ENCODE measurements at places on chromosomes 2 and 18.

DNA sequence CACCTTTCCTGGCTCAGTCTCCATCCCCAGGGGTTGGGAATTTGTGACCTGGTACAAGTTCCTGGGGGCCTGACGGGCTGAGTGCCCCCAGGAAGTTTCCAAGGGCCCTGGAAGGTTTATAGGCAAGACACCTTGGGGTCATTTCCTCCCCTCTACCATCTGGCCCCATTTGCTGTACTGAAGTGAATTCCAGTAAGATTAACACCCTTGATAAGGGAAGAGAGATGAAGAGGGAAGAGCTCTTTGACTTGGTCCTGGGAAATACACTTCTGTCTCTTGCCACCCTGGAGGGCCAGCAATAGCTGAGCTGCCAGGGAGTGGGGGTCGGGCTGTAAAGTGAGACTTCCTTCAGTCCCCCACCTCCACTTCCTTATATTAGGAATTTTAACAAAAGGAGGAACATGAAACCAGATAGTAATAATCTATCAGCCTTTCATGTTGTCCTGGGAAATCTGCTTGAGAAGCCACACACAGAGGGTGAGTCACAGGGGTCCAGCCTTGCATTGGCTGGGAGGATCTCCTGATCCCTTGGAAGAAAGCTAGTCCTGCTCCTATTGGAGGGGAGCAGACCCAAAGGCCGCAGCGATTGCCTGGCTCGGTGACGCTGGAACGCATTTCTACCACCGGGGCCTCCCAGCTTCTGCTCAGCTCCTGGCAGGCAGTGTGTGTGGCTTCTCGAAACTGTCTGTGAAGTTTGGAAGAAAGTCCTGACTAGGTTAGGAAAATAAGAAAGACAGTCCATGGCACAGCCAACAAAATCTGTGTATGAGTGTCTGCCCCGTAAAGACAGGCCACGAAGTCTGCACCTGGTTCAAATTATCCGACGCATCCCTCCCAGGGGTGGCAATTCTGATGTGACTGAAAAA is 87.3 kb downstream of the ACAA2 start:
- DNase-seq = no peak

GRCh38 chr2:239756031-239756789 is 268.9 kb downstream of the NDUFA10 start:
- no peak for DNase-seq

DNA sequence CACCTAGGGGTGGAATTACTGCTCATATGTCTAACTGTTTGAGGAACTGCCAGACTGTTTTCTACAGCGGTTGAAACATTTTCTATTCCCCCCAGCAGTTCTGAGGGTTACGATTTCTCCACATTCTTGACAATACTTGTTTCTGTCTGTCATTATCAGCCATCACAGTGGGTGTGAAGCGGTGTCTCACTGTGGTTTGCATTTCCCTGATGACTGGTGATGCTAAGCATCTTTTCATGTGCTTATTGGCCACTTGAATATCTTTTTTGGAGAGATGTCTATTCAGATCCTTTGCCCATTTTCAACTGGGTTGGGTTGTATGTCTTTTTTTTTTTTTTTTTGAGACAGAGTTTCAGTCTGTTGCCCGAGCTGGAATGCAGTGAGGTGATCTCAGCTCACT is 63.0 kb downstream of the ADNP2 start:
- peak; percentile 57 for DNase-seq

DNA sequence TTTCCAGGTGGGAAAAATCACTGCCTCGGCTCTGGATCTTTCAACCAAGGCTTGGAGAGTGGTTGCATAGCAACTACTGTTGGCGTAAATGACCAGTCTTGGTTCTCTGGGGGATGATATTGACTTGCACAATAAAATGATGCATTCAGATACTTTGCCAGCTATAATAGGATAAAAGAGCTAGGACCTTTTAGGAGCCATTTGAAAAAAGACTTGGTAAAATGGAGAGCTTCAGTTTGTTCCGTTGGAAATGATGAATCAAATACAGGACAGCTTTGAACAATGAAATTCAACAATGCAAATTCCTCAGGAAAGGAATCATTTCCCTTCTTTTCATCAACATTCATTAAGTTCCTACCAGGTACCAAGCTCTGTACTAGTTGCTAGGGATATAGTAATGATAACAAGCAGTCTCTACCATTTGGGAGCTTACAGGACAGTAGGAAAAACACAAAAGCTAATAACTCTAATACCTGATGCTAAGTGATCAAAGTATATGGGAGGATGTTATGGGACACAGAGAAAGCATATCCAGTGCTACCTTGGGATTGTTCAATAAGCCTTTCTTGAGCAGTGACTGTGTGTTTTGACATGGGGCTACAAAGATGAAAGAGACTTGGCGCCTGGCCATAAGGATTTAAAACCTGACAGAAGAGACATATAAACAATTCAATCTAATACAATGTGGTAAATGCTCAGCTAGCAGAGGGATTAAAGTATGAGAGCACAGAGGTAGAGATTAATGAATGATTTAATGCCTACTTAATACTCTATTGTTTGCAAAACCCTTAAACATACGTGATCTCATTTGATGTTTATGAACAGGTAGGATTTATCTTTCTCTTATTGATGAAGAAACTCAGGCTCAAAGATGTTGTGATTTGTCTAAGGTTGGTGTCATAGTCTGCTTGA is 110.7 kb downstream of the QPCT start:
- no peak for DNase-seq

- no peak for DNase-seq
Observed at GRCh38 chr2:57885742-57886141, 160.9 kb upstream of the VRK2 start.

- no peak for DNase-seq
Observed at GRCh38 chr2:216887138-216887537, 27.3 kb upstream of the TNP1 start.

- no peak for DNase-seq
Observed at GRCh38 chr2:1654696-1655374, 89.5 kb downstream of the PXDN start.

- no peak for DNase-seq
Observed at GRCh38 chr2:98376301-98376910, 30.1 kb downstream of the CNGA3 start.

DNA sequence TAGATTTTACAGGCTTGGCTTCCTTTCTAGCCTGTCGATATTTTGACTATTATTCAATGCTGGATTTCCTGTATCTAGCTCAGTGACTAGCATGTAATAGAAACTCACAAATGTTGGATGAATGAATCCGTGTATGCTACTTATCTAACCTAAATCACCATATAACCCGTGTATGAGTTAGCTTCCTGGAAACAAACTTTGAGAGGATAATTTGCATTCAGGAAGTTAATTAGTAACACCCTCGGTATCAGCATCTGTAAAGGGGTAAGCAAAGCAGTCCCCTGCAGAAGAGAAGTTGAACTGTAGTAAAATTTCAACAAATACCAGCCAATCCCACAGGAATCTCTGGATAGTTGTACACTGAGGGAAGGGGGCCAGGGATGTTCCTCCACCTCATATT is 269.4 kb upstream of the LRATD1 start:
- DNase-seq = no peak

GRCh38 chr2:227789803-227790202 is 23.8 kb upstream of the CCL20 start:
- DNase-seq = no peak

GRCh38 chr2:50396298-50396631 is 635.7 kb downstream of the NRXN1 start:
- DNase-seq = no peak

- DNase-seq = no peak
Observed at GRCh38 chr2:220521551-220521950, 894.1 kb downstream of the SLC4A3 start.

DNA sequence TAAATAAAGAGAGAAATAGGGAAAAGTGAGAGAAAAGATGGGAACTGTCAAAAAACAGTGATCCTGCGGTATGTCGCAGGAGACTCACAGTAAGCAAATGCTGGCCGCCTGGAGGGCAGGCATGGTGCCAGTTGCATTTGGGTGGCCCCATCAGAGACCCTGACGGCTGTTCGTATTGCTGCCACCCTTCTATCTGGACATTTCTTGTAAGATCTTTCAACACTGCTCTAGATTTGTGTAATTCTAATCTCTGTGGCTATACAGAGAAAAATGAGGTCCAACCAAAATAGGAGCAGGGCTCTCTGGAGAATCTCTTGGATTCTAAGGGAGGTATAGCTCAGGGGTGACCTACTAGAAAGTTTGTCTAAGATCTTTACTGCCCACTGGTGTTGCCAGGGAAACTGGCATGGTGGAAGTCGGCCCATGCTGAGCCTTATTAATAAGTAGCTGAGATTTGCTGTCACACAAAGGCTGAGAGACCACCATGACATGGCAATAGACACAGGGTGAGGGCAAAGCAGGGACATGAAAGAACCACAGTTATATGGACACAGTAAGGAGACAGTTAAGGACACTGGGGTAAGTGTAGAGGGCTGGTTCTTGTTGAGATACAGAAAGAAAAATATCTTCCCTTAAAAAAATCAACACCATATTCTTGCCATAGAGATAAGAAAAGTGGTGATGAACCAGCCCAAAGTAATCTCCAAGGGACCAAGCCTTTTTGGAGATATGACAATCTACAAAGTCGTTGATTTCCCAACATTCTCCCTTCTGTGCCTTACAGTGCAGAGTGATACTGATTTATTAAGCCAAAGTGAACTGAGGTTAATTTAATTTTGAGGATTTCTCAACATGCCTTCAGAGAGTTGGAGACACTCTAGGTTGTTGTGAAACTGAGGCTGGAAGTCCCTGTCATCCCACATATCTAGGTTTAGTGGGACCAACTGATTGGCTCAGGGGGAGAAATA is 26.4 kb upstream of the FZD7 start:
- no peak for DNase-seq

- no peak for DNase-seq
Observed at GRCh38 chr2:182715121-182715891, 751 bp upstream of the DNAJC10 start.

DNA sequence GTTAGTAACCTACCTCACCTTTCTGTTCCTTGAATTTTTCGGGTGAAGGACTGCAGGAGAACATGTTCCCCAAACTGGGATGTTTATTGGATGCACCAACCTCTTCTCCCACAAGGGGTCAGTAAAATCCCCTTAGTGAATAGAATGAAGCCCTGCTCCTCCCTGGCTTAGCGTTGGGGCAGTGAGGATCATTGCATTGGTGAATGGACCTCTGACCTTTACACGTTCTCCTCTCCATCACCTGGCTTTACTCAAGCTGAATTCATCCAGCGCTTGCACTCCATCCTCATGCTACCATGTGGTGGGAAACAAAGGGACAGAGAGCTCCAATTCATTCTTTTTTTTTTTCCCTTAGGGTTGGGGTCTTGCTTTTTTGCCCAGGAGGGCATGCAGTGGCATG is 157.2 kb downstream of the MIB1 start:
- no peak for DNase-seq

DNA sequence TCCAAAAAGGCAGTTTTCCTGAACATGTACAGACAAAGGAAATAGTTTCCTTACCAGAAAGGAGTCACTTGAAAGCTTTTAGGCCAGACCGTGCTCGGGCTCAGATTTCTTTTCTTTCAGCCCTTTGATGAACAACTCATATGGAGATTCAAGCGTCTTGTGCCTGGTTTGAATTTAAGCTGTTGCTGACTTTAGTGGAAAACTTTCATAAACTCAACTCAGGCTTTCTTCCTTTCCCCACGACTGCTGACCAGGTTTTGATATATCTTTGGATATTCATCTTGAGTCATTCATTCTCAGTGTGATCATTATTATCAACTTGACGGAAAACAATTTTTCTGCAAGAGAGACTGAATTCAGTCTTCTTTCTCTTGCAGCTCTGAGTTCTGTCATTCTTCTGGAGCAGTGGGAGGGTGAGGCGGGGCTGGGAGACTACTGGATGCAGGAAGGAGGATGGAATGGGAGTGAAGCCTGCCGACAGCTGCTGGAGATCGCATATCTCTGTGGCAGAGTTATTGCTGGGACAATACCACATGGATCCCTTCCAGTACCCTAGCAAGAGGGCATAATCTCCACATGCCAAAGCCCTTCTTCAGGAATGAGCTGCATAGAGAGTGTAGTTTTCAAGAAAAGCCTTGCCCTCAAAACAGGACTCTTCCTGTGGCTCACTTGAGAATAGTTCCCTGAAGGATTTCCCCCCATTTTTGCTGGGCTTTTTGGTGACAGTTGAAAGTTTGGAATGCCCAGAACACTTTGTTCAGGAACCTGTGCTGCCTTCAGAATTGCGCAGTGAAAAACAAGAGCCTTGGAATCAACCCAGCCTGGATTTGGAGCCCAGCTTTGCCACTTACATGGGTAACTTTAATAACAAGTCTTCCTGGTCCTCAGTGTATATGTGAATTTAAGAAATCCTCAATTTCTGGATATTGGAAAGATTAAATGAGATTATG is 364.4 kb downstream of the ZNF521 start:
- no peak for DNase-seq

DNA sequence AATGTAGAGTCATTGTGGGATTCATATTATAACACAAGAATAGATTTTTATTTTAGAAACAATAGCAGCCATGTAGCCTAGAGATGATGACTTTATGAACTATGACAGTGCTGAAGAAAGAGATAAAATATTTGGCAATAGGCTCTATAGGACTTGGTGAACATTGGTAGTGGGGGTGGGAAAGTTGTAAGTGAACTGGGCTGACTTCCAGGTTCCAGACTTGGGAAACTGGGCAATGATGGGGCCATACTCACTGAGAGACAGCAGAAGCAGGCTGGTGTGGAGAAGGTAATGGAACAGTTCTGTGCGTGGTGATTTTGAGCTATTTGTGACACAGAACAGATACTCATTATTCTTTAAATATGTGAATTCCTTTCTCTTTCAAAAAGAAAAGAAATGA is 470.3 kb upstream of the HNRNPA3 start:
- no peak for DNase-seq

All from central memory CD8-positive, alpha-beta T cell (primary cell).